AML-193 (cell line): ENCODE measurements at places on chromosomes 6 and 20.

DNA sequence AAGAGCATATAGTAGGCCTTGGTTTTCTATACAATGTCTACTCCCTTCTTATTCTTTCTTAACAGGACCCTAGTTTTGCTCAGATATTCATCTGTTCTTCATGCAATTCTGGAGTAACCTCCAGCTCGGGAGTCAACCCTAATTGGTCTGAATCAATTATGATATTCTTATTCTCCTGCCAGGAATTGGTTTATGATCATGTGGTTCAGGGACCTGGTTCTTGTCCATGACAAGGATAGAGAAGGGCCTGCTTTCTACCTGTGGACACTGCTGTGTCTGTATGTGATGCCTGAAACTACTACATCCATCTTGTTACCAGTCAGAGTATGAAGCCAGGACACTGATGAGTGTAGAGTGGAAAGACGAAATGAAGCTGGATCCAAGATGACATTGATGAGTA is 24.4 kb upstream of the FAM184A start:
- no peak for DNase-seq

DNA sequence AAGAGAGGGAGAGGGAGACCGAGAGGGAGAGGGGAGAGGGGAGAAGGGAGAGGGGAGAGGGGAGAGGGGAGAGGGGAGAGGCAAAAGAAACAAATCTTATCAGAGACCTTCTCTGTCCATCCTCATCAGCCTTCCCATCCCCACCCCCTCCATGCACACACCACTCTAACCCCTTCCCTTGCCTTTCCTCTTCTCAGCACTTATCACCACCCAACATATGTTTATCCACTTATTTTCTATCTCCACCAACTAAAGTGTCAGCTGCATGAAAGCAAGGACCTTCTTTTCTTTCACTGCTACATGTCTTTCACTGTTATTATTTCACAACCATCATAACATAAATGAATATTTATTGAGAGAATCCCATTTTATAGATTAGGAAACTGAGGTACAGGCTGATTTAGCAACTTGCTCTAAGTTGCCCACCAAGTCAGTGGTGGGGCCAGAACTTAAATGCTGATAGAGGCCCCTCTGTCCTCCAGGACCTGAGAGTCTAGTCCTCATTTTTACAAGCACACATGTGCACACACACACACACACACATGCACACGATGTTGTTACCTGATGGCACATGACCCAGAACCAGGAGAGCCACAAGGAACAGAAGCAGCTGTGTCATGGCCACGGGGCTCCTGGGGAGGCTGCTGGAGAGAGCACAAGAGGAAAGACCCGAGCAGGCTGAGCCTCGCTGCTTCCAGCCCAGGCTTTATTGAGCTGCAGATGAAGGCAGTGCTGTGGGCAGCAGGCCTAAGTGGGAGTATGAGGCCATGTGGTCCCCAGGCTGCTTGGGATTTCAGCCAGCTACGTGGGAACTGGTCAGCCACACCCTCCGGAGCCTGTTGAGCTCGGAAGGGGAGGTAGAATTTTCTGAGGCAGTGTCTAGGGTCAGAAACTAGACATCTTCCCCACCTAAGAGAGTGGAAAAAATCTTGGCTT is 2.3 kb downstream of the DEFB124 start:
- no peak for DNase-seq

- DNase-seq: no peak
These were observed 34.1 kb upstream of the CD93 start for GRCh38 chr20:23120261-23120660.

DNA sequence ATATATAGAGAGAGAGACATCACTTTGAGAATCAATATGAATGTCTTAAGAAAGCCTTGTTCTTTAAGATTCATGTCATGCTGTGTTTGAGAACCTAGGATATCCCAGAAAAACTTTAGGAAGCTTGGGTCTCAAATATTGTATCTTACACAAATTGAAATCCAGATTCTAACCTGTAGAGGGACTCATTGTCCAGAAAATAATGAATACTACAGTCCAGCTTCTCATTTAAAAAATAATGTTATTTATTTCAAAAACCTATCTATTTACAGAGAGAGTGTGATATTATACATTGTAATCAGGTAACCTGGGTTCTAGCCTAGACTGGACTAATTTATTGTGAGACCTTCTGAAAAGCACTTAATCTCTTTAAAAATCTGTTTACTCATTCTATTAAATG is 4.2 kb downstream of the RFX6 start:
- peak; percentile 23 for DNase-seq

DNA sequence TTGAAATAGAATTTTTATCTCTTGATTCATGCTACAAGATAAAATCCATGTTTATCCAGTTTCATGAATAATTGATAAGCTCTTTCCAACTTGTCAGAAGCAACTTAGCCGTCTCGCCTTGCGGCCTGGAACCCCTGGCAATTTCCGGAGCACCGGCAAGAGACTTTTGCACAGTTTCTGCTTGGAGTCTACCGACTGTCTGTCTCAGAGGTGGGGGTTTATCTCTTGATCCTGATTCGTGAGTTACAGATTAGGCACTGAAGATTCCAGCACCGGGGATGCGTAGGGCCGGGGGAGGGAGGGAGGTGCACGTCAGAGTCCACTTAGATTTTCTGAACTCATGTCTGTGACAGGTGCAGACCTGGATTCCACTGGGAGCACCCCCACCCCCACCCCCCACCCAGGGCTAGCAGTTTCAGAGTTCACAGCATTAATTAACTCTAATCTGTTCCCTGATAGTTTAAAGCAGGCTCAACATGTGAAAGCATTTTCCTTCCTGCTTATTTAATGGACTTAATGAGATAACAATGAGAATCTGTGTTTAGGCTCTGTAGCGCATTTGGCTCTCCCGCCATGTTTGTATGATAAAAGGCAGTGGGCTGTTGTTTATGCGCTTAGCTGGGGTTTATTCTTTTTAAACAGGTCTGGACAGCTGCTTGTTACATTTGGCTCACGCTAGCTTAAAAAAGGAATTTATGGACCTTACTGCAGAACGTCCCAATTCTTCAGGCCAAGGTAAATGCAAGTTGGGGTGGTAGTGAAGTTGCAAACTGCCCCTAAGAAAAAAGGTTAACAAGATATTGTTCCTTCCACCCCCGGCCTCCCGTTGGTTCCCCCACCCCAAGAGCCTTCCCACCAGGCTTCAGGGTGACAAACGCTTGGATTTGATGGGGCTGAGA is 8.1 kb upstream of the APCDD1L start:
- no peak for DNase-seq

GRCh38 chr6:19723545-19723944 is 113.6 kb upstream of the ID4 start:
- DNase-seq: no peak

- no peak for DNase-seq
These were observed 838.4 kb downstream of the DHX35 start for GRCh38 chr20:39800548-39800947.

- no peak for DNase-seq
These were observed 219.9 kb downstream of the HDGFL1 start for GRCh38 chr6:22789315-22789714.

DNA sequence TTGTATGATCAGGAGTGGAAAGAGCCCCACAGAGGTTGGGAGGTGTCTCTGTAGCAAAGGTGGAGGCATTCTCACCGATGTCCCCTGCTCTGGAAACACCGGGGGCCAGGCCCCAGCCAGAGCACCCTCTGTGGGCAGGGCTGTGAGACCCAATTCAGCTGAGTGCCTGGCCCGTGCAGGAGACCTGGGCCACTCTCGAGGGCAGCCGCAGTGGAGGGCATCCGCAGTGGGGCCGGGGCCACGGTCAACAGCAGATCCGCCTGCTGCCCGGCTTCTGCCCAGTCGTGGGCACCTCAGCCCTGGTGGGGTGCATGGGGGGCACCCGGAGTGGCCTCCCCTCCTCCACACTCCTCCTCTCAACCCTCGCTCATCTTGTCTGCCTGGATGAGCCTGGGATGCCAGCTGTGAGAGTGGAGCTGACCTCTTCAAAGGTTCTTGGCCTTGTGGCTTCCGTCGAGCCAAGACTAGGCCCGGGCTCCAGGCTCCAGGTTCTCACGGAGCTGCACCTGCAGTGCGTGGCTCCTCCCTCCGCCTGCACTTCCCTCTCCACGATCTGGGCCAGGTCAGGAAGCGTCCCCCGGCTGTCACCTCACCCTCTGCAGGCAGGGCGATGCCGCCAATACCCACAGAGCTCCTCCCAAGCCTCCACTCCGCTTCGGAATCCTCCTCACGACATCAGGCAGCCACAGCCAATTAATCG is 134.8 kb downstream of the TAF4 start:
- DNase-seq: no peak

DNA sequence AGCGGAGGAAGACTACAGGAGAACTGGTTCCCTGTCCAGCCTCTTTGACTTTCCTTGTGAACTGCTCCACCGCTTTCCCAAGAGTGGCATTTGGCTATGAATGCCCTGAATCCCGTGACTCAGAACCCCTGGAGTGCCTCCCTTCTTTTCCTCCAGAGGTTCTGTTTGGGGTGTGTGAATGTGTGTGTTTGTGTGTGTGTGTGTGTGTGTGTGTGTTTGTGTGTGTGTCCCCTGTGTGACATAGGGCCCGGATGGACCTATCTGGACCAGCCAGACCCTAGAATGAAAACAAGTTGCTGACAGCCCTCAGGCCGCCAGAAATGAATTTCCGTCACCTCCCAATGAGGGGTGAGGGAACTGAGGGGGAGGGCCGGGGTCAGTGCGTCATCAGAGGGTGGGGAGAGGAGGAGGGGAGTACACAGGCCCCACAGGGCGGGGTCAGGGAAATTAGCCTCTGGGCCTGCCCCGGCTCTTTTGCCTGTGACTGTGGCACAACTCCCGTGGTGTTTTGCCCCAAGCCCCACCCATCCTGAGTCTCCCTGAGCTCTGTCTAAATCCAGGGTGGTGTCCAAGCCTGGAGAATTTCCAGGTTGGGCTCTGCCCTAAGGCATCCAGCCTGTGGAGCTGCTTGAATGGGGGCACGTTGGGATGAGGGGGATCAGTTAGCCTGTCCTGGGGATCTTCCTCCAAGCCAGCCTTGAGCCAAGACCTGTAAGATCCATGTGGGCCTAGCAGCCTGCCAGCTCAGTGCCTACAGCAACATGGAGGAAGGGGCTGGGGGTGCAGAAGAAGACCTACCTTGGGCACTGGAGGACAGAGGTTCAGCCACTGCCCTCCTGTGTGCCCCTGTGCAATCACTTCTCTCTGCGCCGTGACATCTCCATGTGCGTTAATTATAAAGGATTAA is 15.2 kb upstream of the MRPS18A start:
- no peak for DNase-seq

GRCh38 chr6:163994566-163994965 is 580.0 kb downstream of the QKI start:
- no peak for DNase-seq

DNA sequence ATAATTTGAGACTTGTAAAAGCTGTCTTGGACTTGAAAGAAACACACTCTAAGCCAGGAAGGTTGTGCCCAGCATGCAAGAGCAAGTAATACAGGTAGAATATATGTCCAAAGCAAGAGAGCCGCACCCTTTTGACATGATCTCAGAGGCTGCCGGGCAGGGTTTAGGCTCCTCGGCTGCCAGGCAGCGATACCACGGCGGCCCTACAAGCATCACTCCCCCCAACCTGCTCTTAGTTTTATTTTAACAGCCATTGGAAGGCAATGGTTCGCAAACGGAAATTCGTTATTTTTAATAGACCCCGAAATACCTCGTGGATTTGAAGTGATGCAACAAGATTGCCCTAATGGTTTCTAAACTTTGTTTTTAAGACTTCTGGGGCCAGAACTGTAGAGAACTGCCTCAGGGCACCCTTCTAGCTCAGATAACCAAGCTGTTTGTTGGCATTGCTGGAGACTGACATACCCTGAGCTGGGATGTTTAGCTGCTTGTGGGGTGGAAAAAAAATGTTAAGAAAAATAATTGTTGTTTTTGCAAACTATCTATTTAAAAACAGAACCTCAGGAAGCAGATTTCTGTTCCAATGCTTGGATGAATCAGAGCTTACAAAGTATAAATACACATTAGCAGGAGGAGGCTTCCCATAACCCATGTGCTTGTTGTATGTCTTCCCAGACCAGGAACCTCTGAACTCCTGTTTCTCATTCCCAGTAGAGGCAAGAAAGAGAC is 39.0 kb downstream of the JAG1 start:
- no peak for DNase-seq

GRCh38 chr6:118218156-118218555 is 311.1 kb downstream of the SLC35F1 start:
- DNase-seq: no peak

GRCh38 chr6:167688123-167688522 is 138.6 kb upstream of the AFDN start:
- no peak for DNase-seq

DNA sequence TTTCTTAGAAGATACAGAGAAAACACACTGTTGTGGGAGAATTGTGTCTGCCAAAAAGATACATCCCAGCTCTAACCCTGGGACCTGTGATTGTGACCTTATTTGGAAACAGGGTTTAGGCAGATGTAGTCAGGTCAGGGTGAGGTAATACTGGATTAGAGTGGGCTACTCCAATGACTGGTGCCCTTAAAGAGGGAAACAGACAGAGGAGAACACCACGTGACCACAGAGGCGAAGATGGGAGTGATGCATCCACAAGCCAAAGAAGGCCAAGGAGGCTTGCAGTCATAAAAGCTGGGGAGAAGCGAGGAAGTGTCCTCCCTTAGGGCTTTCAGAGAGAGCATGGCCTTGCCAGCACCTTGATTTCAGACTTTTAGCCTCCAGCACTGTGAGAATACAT is 35.6 kb downstream of the SLC52A3 start:
- no peak for DNase-seq

- DNase-seq: no peak
These were observed 448.1 kb downstream of the KIF16B start for GRCh38 chr20:16124911-16125776.

DNA sequence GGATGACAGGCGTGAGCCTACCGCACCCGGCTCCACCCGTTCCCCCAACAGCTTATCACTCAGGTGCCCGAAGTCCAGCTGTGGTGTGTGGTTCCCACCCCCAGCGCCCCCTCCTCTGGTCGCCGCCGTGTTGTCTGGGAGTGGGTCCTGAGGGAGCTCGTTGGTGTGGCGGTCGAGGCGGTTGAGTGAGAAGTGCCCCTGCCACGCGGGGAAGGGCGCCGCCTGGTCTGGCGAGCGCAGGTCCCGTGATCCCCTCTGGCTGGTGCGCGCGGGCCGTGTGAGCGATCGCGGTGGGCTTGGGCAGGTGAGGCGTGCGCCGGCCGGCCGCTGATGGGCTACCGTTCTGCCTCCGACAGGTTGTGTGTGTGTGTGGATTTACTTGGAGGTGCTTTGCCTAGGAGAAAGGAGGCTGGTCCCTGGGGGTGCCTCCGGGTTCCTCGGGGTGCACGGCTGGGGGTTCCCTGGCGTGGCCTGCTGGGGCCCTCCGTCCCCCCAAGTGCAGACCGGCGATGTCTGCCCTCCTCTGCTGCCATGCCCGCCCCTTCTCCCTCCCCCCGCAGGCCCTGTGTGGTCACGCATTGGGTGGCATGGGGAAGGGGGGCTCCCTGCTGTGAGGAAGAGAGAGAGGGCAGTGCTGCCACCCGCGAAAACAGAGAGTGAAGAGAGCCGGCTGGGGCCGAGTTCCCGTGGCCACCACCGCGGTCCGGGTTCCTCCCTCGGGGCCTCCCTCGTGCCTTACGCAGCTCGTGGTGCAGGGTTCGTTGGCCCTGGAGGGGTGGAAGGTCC is 336.0 kb upstream of the DEFB115 start:
- DNase-seq: no peak
